ENCODE measurements at places on chromosomes 2 and 18. TPM values are rescaled to one million over a fixed set of nuclear protein-coding genes. Genes with fewer than 3 reads are reported as not detected.

ABCG5 gene
- not detected for total RNA-seq

ERFE gene
- total RNA-seq: 2.4 TPM

MDH1 gene
- total RNA-seq: 192 TPM

CTLA4 gene
- not detected for total RNA-seq

POTEC gene
- not detected for total RNA-seq

AQP12B gene
- not detected for total RNA-seq

ZEB2 gene
- total RNA-seq: 50.1 TPM

EVX2 gene
- not detected for total RNA-seq

NDC80 gene
- total RNA-seq: 43.5 TPM

ZNF397 gene
- 10.6 TPM for total RNA-seq

RIT2 gene
- not detected for total RNA-seq

HSPD1 gene
- 220 TPM for total RNA-seq

CPSF3 gene
- total RNA-seq: 60.6 TPM

AMER3 gene
- not detected for total RNA-seq

CFAP53 gene
- not detected for total RNA-seq

MOCOS gene
- total RNA-seq: 24.9 TPM

RAB27B gene
- 20.5 TPM for total RNA-seq

SPOPL gene
- 13.3 TPM for total RNA-seq

LBX2 gene
- total RNA-seq: 1.9 TPM

SIGLEC15 gene
- total RNA-seq: 1.1 TPM

EMX1 gene
- total RNA-seq: not detected

KLHL41 gene
- total RNA-seq: 0.14 TPM

ANKRD30B gene
- 0.88 TPM for total RNA-seq

BOK gene
- 37.4 TPM for total RNA-seq

MXD1 gene
- 6.3 TPM for total RNA-seq

STAT1 gene
- total RNA-seq: 156 TPM

SAG gene
- total RNA-seq: not detected

GALR1 gene
- not detected for total RNA-seq

CSRNP3 gene
- total RNA-seq: under 0.01 TPM

PFN4 gene
- total RNA-seq: 0.29 TPM

TUBB8B gene
- total RNA-seq: not detected

PLEK gene
- not detected for total RNA-seq

KIAA2012 gene
- not detected for total RNA-seq

SMIM21 gene
- not detected for total RNA-seq

HOXD9 gene
- total RNA-seq: 1.7 TPM

ZNF804A gene
- total RNA-seq: 5.2 TPM

ZNF385B gene
- not detected for total RNA-seq

SCN7A gene
- total RNA-seq: under 0.01 TPM

BCL2L11 gene
- 0.29 TPM for total RNA-seq

MC2R gene
- total RNA-seq: not detected

NMUR1 gene
- not detected for total RNA-seq

LRRTM1 gene
- not detected for total RNA-seq

ASB3 gene
- total RNA-seq: 29.3 TPM

PROM2 gene
- 0.72 TPM for total RNA-seq

PSMA8 gene
- total RNA-seq: not detected

DLX1 gene
- total RNA-seq: not detected

STK36 gene
- total RNA-seq: 33.1 TPM

ALPP gene
- not detected for total RNA-seq

TSN gene
- total RNA-seq: 31.7 TPM

MATN3 gene
- total RNA-seq: 2.3 TPM

GDF7 gene
- total RNA-seq: under 0.01 TPM

C18orf54 gene
- 0.66 TPM for total RNA-seq

C2orf78 gene
- total RNA-seq: not detected

CNTNAP5 gene
- total RNA-seq: not detected

Data from placental pericyte (primary cell).